Left cardiac atrium (tissue), 4 donors: ENCODE measurements at places on chromosomes 16 and 17. TPM values are rescaled to one million over a fixed set of nuclear protein-coding genes. Genes with fewer than 3 reads are reported as not detected.

Gene CASKIN1
- 5.9 TPM for total RNA-seq

Gene KRT17
- not detected for total RNA-seq

Gene C16orf46
- 0.27 TPM for total RNA-seq

Gene TBC1D3I
- total RNA-seq: 0.18 TPM

Gene ABCA8
- 72.2 TPM for total RNA-seq

Gene TOM1L1
- 10.4 TPM for total RNA-seq

DNA sequence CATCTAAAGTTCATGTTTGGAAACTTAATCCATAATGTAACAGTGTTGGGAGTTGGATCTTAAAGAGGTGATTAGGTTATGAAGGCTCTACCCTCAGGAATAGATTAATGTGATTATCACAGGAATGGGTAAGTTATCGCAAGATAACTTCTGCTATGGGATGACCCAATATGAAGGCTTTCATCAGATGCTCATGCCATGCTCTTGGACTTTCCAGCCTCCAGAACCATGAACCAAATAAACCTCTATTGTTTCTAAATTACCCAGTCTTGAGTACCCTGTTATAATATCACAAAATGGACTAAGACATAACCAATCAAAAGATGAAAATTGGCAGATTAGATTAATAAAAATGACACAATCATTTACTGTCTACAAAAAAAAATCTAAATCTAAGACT, 906.9 kb upstream of the SOX9 start:
- DNase-seq: no peak

DNA sequence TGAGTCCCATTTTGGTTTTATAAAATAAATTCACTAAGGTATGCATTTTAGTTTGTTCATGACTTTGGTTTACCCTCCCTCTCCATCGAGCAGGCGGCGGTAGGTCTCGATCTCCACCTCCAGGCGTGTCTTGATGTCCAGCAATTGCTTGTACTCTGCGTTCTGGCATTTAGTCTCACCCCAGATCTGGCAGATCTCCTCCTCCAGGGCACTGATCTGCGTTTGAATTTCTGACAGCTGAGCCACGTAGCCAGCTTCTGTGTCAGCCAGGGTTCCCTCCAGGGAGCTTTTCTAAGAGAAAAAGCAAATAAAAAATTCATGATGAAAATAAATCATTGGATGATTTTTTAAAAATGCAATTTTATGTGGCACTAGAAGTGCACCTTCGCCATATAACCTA, 4.2 kb downstream of the KRT24 start:
- DNase-seq: no peak

DNA sequence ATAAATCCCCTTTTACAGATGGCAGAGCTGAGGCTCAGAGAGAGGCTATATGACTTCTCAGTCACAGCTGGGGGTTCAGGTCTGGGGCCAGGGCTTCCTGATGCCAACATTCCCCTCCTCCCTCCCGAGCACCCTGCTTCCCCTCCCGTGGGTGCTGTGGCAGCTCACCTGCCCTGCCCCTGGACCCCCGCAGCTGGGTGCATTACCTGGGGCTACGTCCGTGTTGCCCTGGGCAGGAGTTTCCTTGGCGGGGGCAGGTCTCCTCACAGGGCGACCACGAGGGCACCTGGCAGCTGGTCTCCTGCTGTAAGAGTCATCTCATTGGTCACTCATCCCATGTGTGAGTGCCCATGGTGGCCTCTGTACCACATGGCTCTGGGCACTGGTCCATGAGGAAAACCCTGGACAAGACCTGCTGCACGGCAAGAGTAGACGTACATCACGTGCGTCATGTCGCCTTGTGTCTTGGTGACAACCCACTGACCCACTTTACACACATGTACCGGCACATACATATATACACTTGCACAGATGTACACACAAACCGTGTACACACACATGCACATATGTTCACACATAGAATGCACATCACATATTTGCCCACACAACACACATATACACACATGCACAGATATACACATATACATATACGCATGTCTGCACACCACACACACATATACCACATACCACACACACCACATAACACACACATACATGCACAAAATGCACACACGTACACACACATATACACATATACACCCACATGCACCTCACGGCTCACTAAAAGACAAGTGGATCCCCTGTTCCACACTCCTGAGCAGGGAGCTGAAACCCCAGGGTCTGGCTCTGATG, 134.0 kb downstream of the FOXL1 start:
- no peak for DNase-seq

DNA sequence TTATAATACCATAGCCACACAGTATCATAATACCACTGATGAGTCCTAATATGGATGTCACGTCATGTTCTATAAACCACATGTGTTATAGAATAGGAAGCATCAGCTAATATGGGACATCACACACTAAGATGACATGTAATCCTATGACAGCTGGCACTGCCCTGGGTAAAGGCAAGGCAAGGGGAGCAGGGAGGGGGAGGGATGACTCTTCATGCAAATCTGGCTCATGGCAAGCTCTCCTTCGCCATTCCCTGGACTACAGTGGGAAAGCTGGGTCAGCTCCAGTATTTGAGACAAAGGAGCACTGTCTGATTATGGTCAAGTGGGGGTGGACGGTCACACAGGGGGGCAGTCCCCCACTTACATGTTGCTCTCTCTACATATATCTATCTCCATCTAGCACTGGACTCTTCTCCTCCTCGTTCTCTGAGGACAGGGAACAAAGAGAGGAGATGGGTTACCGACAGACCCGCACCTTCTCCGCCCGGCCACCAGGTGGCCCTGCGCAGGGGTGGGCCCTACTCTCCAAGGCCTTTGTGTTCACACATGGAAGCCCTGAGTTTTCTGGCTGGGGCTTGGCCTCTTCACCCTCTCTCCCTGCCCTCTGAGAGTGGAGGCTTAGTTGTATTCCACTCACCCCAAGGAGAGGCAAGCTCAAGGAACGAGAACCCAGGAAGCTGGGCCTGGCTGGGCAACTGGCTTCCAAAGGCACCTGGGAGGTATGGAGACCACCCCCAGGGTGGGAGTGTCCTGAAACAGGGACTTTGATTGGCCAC, 23.4 kb upstream of the MPO start:
- DNase-seq: peak; percentile 25

DNA sequence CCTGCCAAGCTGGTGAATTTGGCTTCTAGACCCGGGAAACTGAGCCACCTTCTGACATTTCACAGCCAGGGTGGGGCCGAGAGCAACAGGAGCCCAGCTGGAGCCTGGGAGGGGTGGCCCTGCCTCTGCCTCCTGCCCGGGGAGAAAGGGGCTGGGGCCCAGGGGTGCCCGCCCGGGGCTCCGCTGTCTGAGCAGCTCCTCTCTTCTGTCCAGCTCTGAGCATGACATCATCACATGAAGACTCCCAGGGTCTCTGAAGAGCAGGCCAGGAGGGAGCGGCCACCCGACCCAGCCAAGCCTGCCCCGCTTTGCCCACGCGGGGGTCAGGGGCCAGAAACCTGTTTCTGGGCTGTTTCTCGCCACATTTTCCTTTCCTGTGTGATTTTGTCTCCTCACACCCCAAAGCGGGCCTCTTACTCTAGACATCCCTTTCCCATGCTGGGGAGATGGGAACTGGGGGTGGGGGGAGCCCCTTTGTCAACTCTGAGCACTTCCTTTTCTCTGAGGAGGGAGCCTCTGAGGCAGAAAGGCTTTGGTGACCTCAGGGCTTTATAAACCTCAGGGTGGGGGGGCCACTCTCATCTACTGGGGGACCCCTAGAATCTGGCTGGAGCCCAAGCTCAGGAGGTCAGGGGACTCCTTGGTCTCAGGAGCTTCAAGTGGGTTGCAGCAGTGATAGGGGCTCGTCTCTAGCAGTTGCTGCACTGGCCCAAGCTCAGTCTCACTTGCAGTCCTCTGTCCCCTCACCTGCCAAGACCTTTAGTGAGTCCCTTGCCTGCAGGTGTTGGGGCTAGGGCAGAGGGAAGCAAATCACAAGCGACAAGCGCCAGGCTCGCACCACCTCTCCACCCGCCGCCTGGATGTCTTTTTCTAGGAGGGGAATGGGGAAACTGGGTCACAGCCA, 7.6 kb downstream of the UBALD2 start:
- no peak for DNase-seq

- no peak for DNase-seq
Measured at GRCh38 chr17:53137869-53138268, 684.9 kb upstream of the KIF2B start.

- DNase-seq: no peak
Measured at GRCh38 chr16:11316331-11317015, 28.8 kb upstream of the RMI2 start.

DNA sequence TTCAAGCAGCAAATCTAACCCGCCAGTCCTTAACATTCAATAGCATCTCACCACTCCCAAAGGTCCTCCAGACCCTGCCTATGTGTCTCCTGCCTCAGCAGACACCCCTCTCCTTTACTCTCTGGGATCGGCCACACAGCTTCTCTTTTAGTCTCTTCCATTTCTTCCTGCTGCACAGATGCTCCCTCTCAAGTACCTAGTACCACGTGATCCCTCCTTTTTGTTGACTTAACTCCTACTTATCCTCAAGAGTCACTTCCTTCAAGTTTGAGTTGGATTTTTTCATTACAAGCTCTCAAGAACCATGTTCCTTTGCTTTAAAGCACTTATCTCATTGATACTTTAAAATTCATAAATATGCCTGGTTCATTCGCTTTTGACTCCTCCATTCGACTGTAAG, 24.9 kb downstream of the AMFR start:
- no peak for DNase-seq

GRCh38 chr17:8223356-8224126, 13.2 kb upstream of the AURKB start:
- peak; percentile 78 for DNase-seq

- no peak for DNase-seq
Measured at GRCh38 chr16:19859603-19860002, 25.0 kb downstream of the GPRC5B start.

DNA sequence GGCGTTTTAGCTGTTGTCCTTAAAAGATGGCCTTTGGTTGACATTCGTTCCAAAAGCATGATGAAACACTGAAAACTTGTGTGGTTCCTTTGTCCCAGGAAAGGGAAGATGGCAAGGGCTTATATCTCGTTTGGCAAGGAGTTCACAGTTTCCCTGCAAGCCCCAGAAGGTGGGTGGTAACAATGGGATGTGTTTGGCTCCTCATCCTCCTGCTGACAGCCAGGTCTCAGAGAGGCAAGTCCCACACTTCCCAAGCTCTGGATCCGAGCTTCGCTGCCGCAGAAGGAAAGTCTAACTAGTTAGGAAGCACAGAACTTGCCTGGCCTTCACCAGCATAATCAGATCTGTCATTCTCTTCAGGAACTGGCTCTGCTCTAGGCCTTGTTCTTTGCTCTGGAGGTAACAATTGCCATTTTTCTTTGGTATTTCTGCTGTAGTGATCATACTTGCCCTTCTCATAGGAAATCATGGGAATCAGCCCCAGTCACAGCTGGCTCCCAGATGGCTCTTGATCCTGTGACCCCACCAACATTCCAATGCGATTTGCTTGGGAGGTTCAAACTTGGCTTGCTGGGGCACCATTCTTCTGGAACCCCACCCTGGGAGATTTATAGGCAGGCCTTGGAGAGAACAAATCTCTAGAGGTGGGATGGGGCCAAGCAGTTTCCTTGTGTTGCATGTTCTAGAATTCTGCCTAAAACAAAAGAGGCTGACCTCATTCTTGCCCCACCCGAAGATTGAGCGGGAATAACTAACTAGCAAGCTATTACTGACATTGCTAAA, 17.9 kb downstream of the KPNA2 start:
- DNase-seq: peak; percentile 70

GRCh38 chr16:57564571-57565270, 22.3 kb downstream of the ADGRG5 start:
- DNase-seq: no peak
